ENCODE measurements at places on chromosomes 3 and 15.

DNA sequence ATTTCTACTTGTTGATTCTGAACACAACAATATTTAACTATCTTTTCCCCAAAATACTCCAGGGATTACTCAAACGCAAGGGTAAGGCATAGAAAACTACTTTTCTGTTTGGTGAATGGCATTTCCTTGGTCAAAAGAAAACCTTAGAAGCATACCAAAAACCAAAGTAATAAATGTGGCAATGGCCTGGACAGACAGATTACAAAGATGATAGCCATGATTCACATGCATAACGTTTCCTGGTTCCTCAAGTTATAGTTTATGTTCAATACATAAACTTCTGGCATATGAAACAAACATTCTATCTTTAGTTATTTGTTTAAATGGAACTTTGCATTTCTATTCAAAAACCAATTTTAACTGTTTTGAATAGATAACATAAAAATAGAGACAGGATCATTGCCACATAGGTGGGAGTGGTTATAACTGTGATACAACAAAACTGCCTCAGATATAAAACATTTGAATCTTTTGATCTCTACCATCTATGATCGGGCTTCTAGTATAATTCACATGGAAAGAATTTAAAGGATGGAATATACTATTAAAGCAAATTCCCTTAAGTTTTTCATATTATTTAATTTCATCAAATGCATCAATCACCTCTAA, 32.1 kb downstream of the FOXP1 start:
- DNase-seq, result no peak

- no peak for DNase-seq
Measured at GRCh38 chr15:86608461-86609205, 529.0 kb downstream of the AGBL1 start.

DNA sequence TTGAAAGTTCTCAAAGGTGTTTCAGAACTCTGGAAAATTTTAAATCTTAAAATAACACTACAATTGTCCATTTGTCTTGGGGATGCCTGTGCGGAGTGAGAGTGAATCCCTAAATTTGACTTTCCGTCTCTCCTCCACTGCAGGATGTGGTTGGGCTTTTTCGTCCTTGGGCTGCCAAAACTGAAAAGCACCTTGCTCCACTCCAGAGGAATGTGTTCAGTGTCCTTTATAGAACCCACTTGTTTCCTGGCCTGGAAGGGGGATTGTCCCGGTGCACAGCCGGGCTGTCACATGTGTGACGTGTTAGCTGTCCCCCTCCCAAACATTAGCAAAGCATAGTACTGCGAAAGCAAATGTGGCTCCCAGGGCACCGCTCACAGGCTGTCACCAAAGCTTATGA, 69.6 kb upstream of the ATP10A start:
- DNase-seq, result no peak

- DNase-seq, result no peak
Measured at GRCh38 chr15:101852356-101852755, 40.4 kb downstream of the OR4F15 start.

- DNase-seq, result peak; percentile 34
Measured at GRCh38 chr3:24387493-24387892, 107.2 kb downstream of the THRB start.

DNA sequence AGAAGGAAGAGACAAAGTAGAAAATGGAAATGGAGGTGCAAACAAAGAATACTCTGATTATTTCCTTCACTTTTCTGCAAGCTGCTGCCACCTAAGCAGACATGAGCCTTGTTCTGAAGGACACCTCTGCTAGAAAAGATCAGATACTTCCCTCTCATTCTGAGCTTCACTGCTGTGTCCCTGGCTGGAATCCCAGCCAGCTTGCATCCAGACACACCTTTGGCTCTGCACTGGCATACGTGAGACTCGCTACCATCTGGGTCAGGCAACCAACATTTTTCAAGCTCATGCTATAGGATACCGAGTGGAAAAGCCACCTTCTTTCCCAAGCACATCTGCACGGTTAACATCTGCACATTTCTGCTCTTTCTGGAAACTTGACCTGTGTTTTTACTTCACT, 166.7 kb upstream of the SUCLG2 start:
- no peak for DNase-seq

DNA sequence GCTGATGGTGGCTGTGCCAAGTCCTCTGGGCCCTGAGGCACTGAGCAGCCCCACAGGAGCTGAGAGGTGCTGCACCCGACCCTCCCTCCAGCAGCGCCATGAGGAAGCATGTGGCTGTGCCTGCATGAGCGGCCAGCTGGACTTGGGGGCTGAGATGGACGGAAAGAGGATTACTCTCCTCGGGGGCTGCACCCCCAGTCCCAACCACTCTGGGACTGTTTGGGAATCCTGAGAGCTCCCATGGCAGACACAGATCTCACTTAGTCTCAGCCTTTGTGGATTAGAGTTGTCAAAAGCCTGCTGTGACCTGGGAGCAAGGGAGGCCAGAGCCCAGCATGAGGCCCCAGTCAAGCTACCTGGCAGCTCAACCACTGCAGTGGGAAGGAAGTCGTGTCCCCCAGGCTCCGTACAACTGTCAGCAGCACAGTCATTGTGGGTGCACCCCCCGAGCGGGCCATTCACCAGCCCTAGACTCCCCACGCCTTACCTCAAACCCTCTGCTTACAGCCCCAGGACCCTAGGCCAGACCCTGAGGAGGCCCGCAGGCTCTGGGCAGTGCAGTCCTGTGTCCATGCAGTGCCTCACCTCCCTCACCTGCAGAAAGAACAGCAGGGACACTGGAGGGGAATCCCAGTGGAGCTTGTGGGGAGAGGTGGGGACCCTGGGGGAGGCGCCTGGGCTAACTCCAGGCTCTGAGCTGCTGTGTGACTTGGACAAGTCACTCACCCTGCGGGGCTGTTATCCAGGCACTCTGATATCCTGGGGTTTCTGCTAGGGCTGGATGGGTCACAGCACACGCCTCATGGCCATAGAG, 17.1 kb downstream of the PRR23E start:
- no peak for DNase-seq

- DNase-seq, result no peak
Measured at GRCh38 chr3:118128886-118129285, 905.8 kb downstream of the IGSF11 start.

- DNase-seq, result no peak
Measured at GRCh38 chr15:58748040-58748851, 1.3 kb downstream of the ADAM10 start.

GRCh38 chr3:25723802-25724201, 59.1 kb upstream of the TOP2B start:
- DNase-seq, result no peak

GRCh38 chr3:182470187-182470586, 323.1 kb upstream of the ATP11B start:
- no peak for DNase-seq

DNA sequence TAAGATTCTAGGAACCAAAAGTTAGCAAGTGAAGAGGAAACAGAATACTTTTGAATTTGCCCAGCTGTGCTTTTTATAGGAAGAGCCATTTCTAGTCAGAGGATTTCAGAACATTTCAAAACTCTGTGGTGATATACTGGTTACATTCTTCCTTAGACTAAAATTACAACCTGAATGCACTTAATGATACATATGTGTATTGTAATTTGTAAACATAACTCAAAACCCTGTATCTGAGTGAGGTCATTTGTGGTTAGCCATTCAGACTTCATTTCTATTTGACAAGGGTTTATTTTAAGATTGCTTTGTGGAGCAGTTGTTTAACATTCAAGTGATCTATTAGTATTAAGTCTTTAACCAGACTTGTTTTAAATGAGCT, 59.4 kb upstream of the TRIM71 start:
- DNase-seq, result no peak

GRCh38 chr15:96072821-96073220, 257.7 kb upstream of the NR2F2 start:
- DNase-seq, result no peak

- no peak for DNase-seq
Measured at GRCh38 chr3:193396451-193397244, 18.1 kb upstream of the ATP13A5 start.

DNA sequence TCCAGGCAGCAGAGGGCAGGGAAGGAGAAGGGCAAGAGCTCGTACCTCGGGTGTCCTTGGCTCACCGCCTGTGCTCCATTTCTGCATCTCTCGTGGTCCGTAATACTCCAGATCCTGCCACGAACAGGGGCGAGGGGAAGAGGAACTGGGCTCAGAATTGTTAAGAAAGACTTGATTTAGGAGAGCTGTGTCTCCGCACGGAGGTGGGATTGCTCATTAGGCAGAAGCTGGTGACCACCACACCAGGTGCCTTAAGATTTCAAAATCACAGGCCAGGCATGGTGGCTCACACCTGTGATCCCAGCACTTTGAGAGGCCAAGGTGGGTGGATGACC, 37.2 kb upstream of the BDH1 start:
- no peak for DNase-seq

- DNase-seq, result no peak
Measured at GRCh38 chr15:86540840-86541467, 461.3 kb downstream of the AGBL1 start.

GRCh38 chr15:88705769-88706165, 67.0 kb downstream of the ISG20 start:
- no peak for DNase-seq

- peak; percentile 92 for DNase-seq
Measured at GRCh38 chr3:185900228-185900627, 37.6 kb downstream of the TRA2B start.

- DNase-seq, result no peak
Measured at GRCh38 chr3:33773637-33774036, 24.8 kb upstream of the PDCD6IP start.

DNA sequence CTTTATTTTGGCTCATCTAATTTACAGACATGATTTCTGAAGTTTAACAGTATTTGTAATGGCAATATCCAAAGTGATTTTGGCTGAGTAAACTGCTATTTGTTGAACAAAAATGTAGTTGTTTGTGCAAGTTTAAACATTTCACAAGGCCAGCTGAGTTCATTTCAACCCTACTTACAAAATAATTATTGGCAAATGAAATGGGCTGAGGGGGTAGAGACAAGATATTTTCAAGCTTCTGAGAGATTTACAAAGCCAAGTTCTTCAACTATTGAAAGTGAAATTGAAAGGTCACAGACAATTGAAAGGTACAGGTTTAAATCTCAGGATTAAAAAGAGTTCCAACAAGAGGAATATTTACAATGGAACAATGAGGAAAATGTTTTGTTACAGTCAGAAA, 77.1 kb downstream of the DUT start:
- no peak for DNase-seq

GRCh38 chr3:41418961-41419691, 219.8 kb downstream of the CTNNB1 start:
- DNase-seq, result peak; percentile 64

DNA sequence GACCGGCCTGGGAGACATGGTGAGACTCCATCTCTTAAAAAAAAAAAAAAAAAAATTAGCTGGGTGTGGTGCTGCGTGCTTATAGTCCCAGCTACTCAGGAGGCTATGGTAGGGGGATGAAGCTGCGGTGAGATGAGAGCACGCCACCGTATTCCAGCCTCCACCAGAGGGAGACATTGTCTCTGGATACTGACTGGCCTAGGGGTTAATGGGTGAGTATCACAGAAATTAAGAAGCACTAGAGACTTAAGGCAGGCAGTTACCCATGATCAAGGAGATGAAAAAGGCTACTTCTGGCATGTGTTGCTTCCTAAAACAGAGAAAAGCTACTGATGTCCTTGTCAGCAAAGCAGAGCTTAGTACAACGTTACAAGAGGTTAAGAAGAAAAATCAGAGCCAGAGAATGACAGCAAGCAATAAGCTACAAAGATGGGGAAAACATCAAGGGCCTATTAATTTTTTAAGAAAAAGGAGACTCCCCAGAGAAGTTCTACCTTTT, 8.6 kb downstream of the TFRC start:
- DNase-seq, result peak; percentile 45

DNA sequence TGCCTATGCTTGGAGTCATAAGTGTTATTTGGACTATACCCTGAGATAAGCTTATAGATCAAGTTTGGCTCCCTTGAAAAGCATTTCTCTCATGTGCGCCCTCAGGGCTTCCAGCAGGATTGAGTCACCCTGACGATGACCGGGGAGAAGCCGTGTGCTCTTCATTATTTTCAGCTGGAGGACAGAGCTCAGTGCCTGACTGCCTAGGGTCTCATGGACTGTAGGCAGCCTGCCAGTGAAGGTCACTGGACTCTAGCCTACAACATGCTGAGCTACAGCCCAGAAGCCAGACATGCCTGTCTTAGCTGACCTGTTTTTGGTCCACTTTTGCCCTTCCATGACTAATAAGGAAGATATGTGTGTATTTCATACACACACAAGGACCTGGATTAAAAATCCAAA, 31.6 kb upstream of the NUDT16 start:
- DNase-seq, result peak; percentile 5

DNA sequence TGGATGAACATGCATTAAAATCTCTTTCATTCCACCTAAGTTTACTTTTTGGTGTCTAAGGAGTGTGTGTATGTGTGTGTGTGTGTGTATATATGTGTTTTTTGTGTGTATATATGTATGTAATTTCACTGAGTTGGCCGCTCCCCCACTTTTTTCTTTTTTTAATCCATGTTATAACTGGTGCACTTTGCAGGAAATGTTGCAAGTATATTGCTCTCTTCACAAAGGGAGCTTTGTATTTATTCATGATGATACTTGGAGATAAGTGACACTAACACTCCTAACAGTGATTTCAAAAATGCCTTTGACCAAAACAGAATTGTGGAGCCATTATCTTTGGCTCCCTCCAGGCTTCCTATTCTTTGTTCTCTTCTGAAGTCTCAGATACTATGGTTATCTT, 95.8 kb downstream of the FNDC3B start:
- no peak for DNase-seq

GRCh38 chr3:85185495-85185894, 226.7 kb downstream of the CADM2 start:
- no peak for DNase-seq

GRCh38 chr15:88174571-88174970, 82.0 kb downstream of the NTRK3 start:
- DNase-seq, result no peak

- DNase-seq, result no peak
Measured at GRCh38 chr3:53155760-53156159, 5.2 kb upstream of the PRKCD start.

DNA sequence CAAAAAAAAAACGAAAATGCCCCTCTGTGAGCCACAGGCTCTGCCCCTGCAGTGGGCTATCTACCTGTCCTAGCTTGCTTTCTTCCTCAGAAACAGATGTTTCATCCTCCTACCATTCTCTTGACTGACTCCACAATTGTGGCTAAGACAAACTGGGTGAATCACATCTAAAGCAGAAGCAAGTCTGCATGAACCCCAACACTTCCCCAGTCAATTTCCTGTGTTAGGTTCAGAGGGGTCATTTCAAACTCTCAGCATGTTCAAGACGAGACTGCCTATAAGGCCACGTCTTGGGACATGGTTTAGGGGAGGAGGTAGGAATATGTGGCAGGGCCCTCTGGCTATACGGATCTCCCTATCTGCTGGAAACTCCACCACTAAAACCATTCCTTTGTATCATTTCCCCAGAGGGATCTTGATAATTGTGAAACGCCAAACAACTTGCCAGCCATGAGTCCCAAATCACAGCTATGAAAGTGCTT, 28.6 kb upstream of the ANKDD1A start:
- no peak for DNase-seq

- DNase-seq, result no peak
Measured at GRCh38 chr15:81239190-81239589, 42.5 kb downstream of the IL16 start.
